Heart right ventricle (tissue), 16 donors: ENCODE measurements at places on chromosomes 1 and 21. TPM values are rescaled to one million over a fixed set of nuclear protein-coding genes. Genes with fewer than 3 reads are reported as not detected.

The SLC25A34 gene
- 24.8 TPM for total RNA-seq

DNA sequence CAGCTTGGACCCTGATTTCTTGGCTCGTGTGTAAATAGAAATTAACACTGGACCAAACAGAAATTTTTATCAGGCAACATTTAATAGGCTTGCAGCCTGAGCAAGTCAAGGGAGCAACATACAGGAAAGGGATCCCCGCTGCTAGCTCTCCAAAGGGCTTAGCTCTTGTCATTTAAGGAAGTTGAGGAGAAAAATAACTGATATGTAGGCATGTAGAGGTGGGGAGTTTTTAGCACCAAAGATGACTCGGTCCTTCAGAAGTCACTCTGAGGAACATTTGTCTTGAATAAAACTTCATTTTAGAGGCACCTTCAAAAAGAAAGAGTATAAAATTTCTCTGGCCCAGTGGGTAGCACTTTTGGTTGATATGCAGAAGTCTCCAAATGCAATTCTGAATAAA lies 27.1 kb downstream of the GBP2 start:
- no peak for DNase-seq
- H3K4me3 ChIP-seq, result no peak overlapping the region
- no peaks in the 10 kb centered on the region for H3K27me3 ChIP-seq
- no peaks in the 10 kb centered on the region for H3K36me3 ChIP-seq

GRCh38 chr1:28370239-28371009 lies 884 bp downstream of the PHACTR4 start:
- peak overlapping the region; percentile 87 for H3K4me3 ChIP-seq
- no peaks in the 10 kb centered on the region for H3K36me3 ChIP-seq
- H3K4me1 ChIP-seq, result peaks cover 18% of the 10 kb centered on the region
- H3K27ac ChIP-seq, result peak overlapping the region; percentile 96
- no peaks in the 10 kb centered on the region for H3K27me3 ChIP-seq

DNA sequence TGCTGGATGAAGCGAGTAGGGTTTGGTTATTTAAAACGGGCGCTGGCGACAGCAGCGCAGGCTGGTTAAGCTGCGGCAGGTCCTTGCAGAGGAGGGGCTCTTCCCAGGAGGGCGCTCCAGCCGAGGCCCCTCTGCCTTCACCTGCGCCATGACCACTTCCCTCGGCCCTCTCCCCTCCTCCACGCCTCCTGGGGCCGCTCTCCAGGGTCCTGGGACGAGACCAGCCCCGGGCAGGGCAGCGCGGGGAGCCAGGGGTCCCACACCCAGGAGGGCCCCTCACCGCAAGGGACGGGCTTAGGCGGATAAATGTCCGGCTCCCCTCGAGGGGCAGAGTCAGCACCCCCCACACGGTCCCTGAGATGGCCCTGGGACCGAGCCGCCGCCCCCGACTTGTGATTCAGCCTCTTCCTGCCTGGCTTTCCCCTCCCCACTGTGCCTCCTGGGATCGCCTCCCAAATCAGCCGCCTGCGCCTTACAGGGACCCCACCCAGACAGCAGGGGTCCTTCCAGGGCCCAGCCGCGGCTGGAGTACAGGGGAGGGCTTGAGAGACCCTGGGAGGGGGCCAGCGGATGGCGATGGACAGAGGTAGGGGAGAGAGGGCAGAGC lies 380.7 kb downstream of the MATN1 start:
- H3K4me1 ChIP-seq, result no peaks in the 10 kb centered on the region
- no peak for DNase-seq
- peaks cover 26% of the 10 kb centered on the region for H3K27me3 ChIP-seq
- no peak overlapping the region for H3K4me3 ChIP-seq
- H3K36me3 ChIP-seq, result no peaks in the 10 kb centered on the region
- H3K27ac ChIP-seq, result no peak overlapping the region

The RO60 gene
- 45.1 TPM for total RNA-seq

GRCh38 chr1:114009393-114009792 lies 30.1 kb downstream of the OLFML3 start:
- no peaks in the 10 kb centered on the region for H3K4me1 ChIP-seq
- H3K27me3 ChIP-seq, result peaks cover 16% of the 10 kb centered on the region
- no peaks in the 10 kb centered on the region for H3K36me3 ChIP-seq
- no peak overlapping the region for H3K27ac ChIP-seq

- no peak for DNase-seq
- no peak overlapping the region for H3K27ac ChIP-seq
- no peaks in the 10 kb centered on the region for H3K4me1 ChIP-seq
- H3K36me3 ChIP-seq, result no peaks in the 10 kb centered on the region
- H3K27me3 ChIP-seq, result no peaks in the 10 kb centered on the region
These were observed 29.6 kb downstream of the NBPF3 start for GRCh38 chr1:21469581-21469980.

- no peaks in the 10 kb centered on the region for H3K4me1 ChIP-seq
- no peak overlapping the region for H3K4me3 ChIP-seq
- no peak for DNase-seq
- H3K27me3 ChIP-seq, result no peaks in the 10 kb centered on the region
- no peaks in the 10 kb centered on the region for H3K36me3 ChIP-seq
These were observed 97.5 kb downstream of the PDE9A start for GRCh38 chr21:42750737-42751530.

The HAPLN2 gene
- not detected for total RNA-seq

DNA sequence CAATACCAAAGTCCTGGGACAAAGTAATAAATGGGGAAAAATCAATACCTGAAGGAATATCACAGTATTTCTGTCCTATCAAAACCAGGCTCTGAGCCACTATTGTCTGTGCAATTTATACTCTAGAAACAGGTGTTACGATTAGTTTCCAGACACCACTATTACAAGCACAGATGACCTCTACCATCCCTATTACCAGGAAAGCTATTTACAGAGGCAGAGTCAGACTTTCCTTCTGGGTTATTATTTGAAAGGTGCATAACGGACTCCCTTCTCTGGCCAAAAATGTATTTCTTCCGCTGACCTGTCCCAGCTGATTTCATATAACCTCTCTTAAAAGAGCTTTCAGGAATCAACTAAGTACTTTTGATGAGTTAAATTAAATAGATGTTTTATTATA lies 154.6 kb upstream of the LRRC7 start:
- H3K4me1 ChIP-seq, result no peaks in the 10 kb centered on the region
- no peak overlapping the region for H3K27ac ChIP-seq
- DNase-seq, result no peak
- no peaks in the 10 kb centered on the region for H3K36me3 ChIP-seq
- H3K27me3 ChIP-seq, result no peaks in the 10 kb centered on the region

The KIAA1614 gene
- 5.8 TPM for total RNA-seq

DNA sequence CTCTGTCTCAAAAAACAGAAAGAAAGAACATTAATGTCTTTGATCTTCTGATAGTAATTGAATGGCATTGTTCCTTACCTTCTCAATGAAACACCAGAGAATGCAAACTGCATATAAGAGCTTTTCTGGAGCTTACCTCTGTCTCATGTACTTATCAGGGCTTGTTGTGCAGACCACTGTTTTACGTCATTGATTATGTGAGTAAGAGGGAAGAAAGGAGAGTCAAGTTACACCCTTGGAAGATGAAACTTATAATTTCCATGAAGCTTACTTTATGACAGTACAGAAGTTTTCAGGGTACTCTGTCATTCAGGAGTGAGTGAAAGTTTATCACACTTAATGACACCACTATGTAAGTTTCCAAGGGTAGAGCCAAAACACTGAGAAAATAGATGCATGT lies 49.0 kb upstream of the MAB21L3 start:
- H3K27me3 ChIP-seq, result no peaks in the 10 kb centered on the region
- peaks cover 21% of the 10 kb centered on the region for H3K36me3 ChIP-seq
- H3K4me1 ChIP-seq, result no peaks in the 10 kb centered on the region
- no peak overlapping the region for H3K27ac ChIP-seq
- DNase-seq, result no peak
- no peak overlapping the region for H3K4me3 ChIP-seq

DNA sequence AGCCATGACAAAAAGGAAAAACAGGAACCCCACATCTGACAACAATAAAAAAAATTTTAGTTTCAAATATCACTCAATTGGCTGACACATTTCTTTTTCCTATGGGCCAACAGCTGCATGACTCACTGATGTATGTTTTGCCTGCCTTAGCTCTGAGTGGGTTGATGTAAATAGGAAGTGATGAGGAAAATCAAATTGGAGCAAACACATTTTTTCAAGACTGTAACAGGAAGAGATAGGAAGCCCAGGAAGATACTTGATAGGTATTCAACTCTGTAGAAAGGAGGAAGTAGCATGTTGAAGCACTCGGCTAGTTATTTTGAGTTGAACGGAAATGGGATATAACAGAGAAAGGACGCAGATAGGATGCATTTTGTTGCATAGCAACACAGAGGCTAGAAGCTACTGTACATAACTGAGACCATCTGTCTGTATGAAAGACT lies 168.0 kb upstream of the NR5A2 start:
- H3K4me3 ChIP-seq, result no peak overlapping the region
- no peaks in the 10 kb centered on the region for H3K36me3 ChIP-seq
- H3K27me3 ChIP-seq, result peaks cover 4% of the 10 kb centered on the region
- H3K27ac ChIP-seq, result no peak overlapping the region
- peak; percentile 7 for DNase-seq
- H3K4me1 ChIP-seq, result peaks cover 42% of the 10 kb centered on the region

DNA sequence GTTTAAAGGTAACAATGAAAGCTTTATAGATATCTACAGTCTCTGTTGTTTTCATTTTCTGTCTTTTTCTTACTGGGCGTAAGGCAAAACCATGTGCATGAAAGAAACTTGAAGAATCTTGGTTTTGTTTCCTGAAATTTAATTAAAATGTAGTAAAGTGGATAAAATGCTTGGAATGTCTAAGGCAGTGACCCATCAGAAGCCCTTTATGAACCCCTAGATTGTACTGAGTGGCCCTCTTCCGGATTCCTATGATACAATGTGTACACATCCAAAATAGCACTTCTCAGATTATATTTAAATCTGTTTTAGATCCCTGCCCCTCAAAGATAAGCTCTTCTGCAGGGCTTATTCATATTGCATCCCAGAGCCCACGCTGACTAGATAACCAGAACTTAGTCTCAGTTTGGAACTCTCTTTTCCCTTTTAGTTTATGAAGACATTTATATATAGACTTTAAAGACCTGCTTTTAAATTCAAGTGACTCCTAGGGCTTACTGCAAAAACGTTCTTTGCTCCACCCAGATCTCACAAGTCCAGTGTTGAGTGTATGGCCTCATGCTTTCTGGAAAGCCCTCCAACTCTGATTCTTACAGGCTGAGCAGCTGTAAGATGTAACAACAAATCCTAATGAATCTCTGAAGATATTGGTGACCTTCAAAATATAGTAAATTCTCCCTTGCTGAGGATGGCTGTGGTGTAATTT lies 142.9 kb downstream of the LRRC7 start:
- H3K36me3 ChIP-seq, result no peaks in the 10 kb centered on the region
- no peaks in the 10 kb centered on the region for H3K27me3 ChIP-seq

- no peaks in the 10 kb centered on the region for H3K4me1 ChIP-seq
- no peak for DNase-seq
- H3K36me3 ChIP-seq, result no peaks in the 10 kb centered on the region
- H3K27ac ChIP-seq, result no peak overlapping the region
- no peaks in the 10 kb centered on the region for H3K27me3 ChIP-seq
These were observed 37.1 kb upstream of the TRIM67 start for GRCh38 chr1:231124746-231125145.

GRCh38 chr1:41448821-41449220 lies 35.7 kb downstream of the EDN2 start:
- no peaks in the 10 kb centered on the region for H3K36me3 ChIP-seq
- H3K4me3 ChIP-seq, result no peak overlapping the region
- no peak for DNase-seq
- no peaks in the 10 kb centered on the region for H3K27me3 ChIP-seq
- H3K27ac ChIP-seq, result no peak overlapping the region

DNA sequence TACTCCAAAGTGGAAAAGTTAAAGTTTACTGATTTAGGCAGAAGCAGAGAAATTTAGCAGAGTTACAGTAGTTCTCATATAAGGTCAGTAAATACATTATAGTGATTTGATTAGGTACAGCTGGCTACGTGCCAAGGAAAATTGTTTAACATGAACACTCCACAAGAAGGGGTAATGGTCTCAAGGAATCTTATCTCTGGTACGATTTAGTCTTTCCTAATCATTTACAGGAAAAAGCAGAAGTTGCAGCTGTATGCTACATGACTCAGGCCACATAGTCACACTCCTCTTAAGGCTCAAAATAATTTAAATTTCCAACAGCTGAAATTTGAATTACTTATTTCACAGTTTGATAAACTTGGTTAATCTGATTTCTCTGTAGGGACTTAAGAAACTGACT lies 36.9 kb upstream of the OR2B11 start:
- H3K4me1 ChIP-seq, result no peaks in the 10 kb centered on the region
- no peak for DNase-seq
- H3K27me3 ChIP-seq, result peaks cover 30% of the 10 kb centered on the region
- no peak overlapping the region for H3K27ac ChIP-seq
- H3K4me3 ChIP-seq, result no peak overlapping the region

The C1QC gene
- 172 TPM for total RNA-seq

- H3K4me3 ChIP-seq, result no peak overlapping the region
- DNase-seq, result no peak
- no peak overlapping the region for H3K27ac ChIP-seq
- peaks cover 5% of the 10 kb centered on the region for H3K4me1 ChIP-seq
- no peaks in the 10 kb centered on the region for H3K27me3 ChIP-seq
- H3K36me3 ChIP-seq, result peaks cover 40% of the 10 kb centered on the region
These were observed 10.4 kb downstream of the MUL1 start for GRCh38 chr1:20497506-20497905.

GRCh38 chr1:29145739-29146437 lies 22.2 kb upstream of the TMEM200B start:
- peaks cover 76% of the 10 kb centered on the region for H3K36me3 ChIP-seq
- peaks cover 6% of the 10 kb centered on the region for H3K4me1 ChIP-seq
- no peak for DNase-seq
- H3K27ac ChIP-seq, result no peak overlapping the region
- no peak overlapping the region for H3K4me3 ChIP-seq

DNA sequence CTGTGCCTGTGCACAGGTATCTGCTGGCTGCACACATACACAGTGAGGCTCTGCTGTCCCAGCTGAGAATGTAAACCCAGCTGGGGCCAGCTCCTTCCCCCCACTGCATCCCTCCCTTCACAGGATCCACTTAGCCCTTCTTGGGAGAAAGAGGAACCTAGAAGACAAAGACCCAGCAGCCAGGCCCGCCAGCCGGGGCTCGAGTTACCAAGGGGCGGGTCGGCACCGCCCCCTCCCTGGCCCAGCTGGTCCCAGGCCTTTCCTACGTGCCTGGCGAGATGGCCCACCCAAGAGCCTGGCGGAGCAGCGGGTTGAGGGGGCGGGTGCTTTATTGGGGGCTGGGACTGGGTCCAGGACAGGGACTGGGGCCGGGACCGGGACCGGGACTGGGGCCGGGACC lies 2.1 kb downstream of the SH3BGRL3 start:
- DNase-seq, result no peak
- H3K27me3 ChIP-seq, result no peaks in the 10 kb centered on the region
- H3K36me3 ChIP-seq, result no peaks in the 10 kb centered on the region
- H3K4me3 ChIP-seq, result peak overlapping the region; percentile 88
- H3K4me1 ChIP-seq, result peaks cover 99% of the 10 kb centered on the region
- peak overlapping the region; percentile 8 for H3K27ac ChIP-seq

GRCh38 chr1:30146448-30146847 lies 576.9 kb downstream of the MATN1 start:
- no peaks in the 10 kb centered on the region for H3K36me3 ChIP-seq
- H3K4me3 ChIP-seq, result no peak overlapping the region
- no peaks in the 10 kb centered on the region for H3K4me1 ChIP-seq

The GBP7 gene
- total RNA-seq, result not detected

The EEIG2 gene
- total RNA-seq, result 6.9 TPM
